ENCODE measurements at places on chromosomes 6 and 20.

DNA sequence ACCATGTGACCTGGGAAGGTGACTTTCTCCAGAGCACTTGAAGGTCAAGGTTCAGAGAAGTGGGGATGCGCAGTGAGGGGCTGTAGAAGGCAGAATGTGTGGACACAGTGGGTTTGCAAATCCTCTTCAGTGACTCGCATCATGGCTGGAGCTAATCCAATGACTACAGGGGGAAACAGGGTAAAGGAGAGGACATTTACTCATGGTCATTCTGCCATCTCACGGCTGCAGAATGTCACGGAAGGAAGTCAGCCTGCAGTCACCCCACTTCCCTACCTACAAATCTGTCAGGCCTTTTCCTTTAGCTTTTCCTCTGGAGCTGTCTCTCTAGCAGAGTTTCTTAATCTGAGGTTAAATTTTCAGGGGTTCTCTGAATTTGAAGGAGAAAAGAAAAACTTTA lies 337.6 kb downstream of the CDC5L start:
- no peak for DNase-seq

GRCh38 chr6:161732594-161732993 lies 458.7 kb upstream of the AGPAT4 start:
- DNase-seq, result no peak

- no peak for DNase-seq
Measured at GRCh38 chr20:31790401-31790800, 28.8 kb upstream of the MYLK2 start.

DNA sequence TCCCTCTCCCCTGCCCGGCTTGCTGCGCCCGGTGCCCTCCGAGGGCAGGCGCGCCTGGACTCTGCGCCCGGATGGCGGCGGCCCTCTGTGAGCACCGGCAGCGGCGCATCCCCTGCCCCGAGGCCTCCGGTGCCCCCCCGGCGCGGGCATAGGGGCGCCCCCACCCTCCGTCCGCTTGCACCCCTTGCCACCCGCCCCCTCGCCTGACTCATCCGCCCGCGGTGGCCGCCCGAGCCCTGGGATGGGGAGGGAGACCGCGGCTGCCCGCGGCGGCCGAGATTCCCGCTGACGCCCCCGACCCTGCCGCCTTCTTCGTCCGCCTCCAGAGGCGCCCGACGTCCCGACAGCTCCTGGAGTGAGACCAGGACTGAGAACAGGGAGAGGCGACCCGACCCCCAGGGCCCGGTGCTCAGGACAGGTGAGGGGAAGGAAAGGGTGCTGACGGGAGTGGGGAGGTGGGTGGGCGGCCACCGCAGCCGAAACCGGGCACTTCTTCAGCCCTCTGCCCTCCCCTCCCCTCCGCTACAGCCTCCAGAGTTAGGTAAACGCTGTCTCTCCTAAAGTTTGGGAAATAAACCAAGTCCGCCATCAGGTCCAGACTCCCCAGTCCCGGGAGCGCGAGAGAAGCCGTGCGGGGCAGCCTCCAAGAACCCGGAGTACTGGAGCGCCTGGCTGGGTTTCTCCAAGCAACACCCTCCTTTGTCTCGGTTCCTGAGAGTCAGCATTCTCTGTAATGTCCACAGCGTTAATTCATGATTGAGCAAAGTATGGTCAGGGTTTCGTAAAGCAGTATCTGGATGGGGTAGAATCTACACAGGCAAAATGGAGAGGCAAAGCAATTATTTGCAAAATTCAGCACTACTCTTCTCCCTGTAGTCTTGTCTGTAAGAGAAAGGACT lies 539 bp downstream of the TMEM200A start:
- DNase-seq, result no peak

DNA sequence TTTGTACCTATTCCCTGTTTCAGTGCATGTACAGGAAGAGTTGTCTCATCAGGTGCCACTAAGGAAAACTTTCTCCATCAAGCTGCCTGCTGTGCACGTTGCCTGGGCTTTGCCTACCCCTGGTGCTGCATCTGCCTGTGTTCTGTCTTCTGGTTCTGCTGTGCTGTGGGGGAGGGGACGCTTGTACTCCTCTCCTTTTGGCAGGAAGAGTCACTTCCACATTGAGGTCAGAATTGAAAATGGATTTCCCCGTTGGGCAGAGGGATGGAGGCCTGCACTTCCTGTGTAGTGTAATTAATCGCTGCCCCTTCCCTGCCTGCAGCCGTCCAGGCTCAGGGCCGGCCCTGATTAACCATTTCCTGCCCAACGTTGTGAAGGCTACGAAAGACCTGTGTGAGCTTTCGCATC lies 153.3 kb downstream of the SCML4 start:
- DNase-seq, result no peak

GRCh38 chr20:7091655-7092054 lies 324.2 kb downstream of the BMP2 start:
- DNase-seq, result no peak

DNA sequence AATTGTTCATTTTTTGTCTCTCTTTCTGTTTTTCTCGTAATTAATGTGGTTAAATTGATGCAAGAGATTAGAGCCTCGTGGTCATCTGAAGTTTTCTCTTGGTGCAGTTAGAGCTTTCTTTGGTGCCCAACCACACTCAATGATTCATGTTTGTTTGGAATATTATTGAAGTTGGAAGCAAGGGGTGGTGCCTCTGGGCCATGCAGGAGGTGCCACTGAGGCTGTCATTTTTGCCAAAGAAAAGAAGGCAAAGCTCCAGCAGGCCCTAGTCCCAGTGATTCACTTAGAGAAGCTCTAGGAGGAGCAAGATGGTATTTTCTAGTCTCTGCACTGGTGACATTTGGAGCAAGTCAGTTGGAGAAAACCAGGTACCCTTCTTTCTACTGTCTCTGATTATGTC lies 144.5 kb upstream of the RALGAPA2 start:
- no peak for DNase-seq

DNA sequence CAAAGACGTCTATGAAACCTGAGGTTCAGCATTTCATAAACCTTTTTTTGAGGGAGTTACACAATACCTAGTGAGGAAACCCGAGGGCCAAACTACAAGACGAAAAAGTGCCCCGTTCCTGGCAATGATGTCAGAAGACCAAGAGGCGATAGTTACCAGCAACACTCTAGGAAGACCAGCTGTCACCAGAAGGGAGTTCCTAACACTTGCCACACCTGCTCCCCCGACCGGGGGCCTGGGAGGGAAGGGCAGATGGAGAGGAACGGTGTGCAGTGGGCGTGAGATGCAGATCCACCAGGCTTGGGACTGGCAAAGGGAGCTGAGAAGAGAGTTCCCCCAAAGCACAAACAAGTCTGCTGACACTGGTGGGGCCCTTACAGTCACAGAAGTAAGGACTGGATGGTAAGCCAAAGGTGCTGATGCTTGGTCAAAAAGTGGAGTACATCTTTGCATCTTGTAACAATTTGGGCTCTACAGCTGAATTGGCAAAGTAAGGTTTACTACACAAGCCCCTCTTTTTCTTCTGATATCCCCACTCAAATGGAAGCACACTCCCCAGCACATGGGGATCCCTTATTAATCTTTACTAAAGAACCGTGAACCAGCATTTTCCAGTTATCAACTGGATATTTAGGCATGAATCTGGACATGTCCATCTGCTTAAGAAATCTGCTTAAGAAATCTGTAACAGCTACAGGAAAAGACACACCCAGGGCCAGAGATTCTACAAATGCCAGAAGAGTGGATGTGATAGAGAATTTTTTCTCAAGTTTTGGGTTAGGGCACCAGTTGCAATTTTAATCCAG lies 38.5 kb downstream of the PANK2 start:
- DNase-seq, result no peak

DNA sequence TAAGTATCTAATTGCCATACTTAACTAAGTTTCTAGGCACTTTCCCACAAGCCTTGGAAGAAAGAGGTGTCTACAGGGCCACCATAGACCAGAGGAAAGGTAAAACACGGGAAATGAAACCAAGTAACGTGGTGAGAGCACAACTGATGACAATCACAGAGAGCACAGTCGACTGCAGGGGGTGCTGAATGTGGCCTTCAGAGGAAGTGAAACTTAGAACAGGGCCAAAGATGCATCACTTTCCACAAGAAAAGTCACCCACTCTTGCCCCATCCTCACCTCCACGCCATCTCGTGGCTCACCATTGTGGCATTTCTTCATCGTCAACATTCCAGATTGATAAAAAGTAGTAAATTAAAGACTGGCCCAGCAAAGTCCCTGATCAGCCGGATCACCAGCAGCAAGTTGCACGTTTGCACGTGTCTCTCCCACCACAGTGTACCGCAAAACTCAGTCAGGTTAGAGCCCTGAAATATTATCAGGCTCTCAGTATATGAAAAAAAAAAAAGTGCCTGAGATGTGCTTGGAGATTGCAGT lies 31.4 kb downstream of the HIVEP2 start:
- no peak for DNase-seq

GRCh38 chr20:33339515-33340058 lies 56.6 kb downstream of the BPIFB1 start:
- no peak for DNase-seq

- no peak for DNase-seq
Measured at GRCh38 chr6:39776581-39776980, 15.6 kb upstream of the DAAM2 start.

GRCh38 chr6:87658516-87658915 lies 43.5 kb downstream of the AKIRIN2 start:
- DNase-seq, result no peak

DNA sequence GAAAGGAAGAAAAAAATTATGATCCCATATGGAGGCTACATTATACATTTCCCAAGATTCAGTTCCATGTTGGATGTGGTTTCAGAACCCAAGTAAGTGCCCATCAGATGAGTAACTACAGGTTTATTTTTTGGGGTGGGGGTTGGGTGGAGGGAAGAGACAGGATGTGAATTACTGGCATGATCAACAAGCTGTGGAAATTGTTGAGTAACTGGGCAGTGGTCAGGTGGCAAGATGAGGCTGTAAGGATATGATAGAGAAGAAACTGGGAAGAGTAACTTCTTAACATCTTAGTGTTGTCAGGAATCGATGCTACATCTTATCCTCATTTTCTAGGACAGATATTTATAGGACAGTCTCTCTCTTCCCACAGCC lies 153.5 kb downstream of the CFAP61 start:
- no peak for DNase-seq

DNA sequence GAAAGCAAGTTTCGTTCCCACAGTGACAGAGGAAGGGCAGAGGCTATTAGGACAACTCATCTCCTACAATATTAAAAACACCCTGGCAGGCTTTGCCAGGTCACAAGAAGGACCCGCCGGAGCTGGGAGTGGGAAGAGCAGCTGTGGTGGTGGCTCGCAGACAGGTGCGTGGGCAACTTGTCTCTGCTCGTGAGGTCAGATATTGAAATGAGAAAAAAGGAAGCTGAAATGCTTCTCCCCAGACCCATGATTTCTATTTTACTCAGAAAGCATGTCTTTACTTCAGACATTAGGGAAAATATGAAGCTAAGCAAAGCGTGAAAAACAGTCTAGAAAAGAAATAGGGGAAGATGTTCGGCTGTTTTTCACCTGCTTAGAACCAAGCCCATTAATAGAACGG lies 166.3 kb upstream of the EEF1E1 start:
- DNase-seq, result no peak

- DNase-seq, result no peak
Measured at GRCh38 chr20:37381621-37382471, 35.9 kb downstream of the SRC start.

- DNase-seq, result no peak
Measured at GRCh38 chr6:125798734-125799508, 8.2 kb downstream of the NCOA7 start.

- DNase-seq, result no peak
Measured at GRCh38 chr6:79605061-79605460, 26.1 kb upstream of the SH3BGRL2 start.

GRCh38 chr20:60269573-60270162 lies 311.4 kb downstream of the CDH26 start:
- no peak for DNase-seq

GRCh38 chr6:7401075-7401474 lies 11.5 kb downstream of the RIOK1 start:
- no peak for DNase-seq

DNA sequence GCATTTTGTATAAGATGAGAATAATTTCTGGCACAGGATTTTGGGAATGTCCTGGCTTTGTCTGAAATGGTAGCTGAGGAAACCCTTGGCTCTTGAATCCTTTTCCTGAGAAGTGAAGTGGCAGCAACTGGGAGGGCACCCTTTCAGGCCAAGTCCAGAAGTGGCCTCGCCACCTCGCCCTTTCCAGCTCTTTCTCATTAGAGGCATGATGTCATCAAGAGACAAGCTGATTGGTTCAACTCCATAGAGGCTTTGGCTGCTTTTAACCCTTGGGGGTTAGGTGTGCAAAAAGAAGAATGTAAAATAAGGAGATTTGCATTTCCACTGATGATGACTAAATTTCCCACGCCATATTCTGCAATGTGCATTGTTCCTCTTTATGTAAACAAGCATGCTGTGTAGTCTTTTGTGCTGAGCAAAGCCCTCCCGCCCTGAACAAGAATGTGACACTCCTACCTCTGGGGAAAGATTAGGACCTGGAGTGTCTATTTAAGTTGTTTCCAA lies 116.5 kb downstream of the TCP11 start:
- peak; percentile 87 for DNase-seq

DNA sequence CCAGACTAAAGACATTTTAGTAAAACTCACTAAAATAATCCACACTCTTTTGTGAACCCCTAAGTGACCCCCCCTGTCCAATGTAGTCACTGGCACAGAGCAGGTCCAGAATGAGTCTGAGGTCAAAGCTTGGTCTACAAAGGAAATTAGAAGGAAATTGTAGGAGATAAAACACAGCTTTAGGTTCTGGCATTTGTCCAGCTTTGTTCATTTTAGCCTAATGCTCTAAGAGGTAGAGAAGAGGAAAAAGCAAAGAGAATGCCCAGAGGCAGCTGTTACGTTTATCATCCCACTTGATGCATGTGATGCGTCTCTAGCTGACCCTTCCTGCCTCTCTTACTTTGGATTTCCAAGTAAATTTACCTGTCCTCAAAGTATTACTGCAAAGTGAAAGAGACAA lies 62.5 kb downstream of the CNKSR3 start:
- no peak for DNase-seq

- no peak for DNase-seq
Measured at GRCh38 chr20:21781446-21782075, 76.1 kb downstream of the PAX1 start.

GRCh38 chr6:21070620-21071019 lies 522.9 kb upstream of the SOX4 start:
- DNase-seq, result no peak

DNA sequence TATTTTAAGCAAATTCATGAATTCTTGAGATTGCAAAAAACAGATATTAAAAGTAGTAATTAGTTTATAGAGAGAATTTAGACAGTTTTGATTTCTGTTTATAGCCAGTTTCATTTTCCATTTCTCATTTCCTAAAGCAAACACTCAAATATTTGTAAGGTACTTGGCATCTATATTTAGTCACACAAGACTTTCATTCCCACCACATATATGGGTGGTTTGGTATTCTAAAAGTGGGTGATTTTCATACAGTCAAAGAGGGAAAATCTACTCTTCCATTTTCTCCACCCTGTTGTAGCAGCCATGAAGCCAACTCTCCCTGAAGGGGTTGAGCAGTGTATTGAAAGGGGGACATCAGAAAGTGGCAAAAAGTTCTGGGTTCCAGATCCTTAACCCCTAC lies 181.1 kb upstream of the SUPT3H start:
- no peak for DNase-seq

DNA sequence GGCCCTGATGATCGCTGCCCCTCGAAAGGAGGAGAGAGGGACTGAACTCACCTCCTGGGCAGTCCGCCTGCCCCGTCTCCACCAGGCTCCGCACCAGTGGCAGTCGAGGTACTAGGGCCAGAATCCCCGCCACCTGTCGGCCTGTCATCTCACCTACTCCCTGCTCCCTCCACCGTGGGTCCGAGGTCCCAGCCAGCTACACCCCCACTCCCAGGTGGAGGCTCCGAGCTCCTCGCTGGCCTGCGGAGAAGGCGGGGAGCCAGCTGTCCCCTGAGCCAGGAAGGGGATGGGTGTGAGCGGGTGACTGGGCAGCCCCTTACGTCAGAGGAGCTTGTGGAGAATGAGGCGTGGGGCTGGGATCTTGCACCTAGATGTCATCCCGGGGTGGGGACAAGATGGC lies 1066.5 kb upstream of the MANEA start:
- no peak for DNase-seq
